ENCODE measurements at places on chromosomes 2 and 18.

DNA sequence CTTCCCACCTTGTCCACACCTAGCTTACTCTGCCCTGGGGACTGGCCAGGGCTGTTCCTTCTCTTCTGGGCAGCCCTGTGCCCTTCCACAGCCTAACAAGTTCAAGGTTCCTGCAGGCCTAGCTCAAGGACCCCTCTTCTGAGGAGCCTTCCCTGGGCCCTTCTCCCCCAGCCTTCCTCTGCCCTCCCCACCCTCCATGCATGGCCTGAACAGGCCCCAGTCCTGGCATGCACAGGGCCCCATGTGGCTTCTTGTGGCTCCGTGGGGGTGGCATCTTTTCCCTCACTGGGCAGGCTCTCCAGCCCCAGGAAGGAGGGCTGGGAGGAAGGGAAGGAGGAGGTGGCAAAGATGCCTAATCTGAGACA lies 162.9 kb downstream of the CELF4 start:
- no peak for DNase-seq

GRCh38 chr2:84970868-84971509 lies at the start of gene KCMF1:
TSS of gene KCMF1 (plus strand) at chr2:84971161. CDS start at chr2:84971452, 291 bp downstream.
- DNase-seq = no peak

GRCh38 chr18:48767090-48767690 lies 183.6 kb downstream of the SMAD7 start:
- DNase-seq = no peak

DNA sequence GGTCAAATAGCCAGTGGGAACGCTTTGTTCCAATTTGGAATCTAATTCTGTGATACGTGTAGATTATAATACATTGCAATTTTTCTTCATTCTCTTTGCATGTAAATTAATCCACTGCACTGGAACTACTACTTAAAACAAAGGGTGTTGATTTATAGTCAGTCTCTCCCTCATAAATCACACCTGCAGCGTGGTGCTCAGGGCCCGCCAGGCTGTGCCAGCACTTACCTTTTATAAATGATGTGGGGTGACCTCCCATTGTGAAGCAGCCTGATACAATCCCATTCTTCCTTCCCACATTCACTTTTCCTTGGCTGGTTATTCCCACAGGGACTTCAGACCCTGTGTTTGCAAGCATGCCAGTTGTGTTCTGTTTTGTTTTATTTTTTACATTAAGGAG lies 302.3 kb upstream of the ID2 start:
- no peak for DNase-seq

DNA sequence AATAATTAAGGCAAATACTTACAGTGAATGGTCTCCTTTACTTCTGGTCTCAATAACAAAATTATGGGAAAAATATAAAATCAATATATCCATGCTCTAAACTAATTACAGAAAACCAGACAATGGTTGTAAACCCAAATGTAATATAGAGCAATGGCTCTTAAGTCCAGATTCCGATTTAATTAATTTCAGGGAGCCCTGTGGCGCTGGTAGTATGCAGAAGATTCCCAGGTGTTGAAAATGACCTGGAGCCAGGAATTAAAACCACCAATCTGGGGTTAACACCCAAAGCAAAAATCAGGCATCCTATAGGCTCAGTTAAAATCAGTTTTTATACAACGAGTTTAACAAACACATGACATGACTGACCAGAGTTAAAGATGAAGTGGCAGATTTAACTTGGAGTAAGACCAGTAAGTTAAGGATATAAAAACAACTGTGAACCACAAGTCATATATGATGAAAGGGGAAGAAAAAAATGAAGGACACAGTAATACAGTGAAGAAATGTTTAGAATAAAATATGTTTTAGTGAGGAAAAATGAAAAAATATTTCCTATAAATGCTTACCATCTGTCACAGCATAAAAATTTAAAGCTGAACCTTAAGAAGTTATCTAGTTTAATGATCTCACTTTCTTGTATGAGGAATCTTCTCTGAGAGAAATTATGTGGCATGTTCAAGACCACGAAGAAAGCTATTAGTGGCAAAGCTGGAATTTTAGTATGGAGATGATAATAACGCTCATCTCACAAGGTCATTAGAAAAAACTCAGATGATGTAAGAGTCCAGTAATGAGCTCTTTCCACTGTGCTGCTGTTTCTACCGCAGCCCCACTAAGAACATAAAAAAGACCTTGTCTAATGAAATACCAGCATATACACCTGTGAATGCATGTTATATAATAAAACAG lies 45.8 kb upstream of the FLACC1 start:
- no peak for DNase-seq

- DNase-seq = no peak
These were observed 14.6 kb downstream of the RAB3GAP1 start for GRCh38 chr2:135066710-135067109.

DNA sequence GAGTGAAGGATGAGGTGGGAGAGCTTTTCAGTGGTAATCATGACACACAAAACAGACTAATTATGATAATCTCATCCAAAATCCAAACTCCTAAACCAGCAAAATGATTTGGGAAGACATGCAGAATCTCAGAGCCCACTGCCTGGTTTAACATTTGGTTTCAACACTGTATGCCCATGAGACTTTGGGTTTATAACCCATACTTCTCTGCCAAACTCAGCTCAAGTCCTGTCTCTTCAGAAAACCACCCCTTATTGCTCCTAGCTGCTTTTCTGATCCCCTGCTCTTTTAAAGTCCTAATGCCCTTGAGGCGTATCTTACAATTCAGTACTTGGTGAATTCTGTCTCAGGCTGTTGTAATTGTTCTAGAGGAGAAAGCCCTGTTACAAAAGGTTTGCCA lies 593.0 kb upstream of the ID2 start:
- DNase-seq = no peak

GRCh38 chr2:173972636-173973035 lies 7.5 kb upstream of the SP3 start:
- DNase-seq = no peak

DNA sequence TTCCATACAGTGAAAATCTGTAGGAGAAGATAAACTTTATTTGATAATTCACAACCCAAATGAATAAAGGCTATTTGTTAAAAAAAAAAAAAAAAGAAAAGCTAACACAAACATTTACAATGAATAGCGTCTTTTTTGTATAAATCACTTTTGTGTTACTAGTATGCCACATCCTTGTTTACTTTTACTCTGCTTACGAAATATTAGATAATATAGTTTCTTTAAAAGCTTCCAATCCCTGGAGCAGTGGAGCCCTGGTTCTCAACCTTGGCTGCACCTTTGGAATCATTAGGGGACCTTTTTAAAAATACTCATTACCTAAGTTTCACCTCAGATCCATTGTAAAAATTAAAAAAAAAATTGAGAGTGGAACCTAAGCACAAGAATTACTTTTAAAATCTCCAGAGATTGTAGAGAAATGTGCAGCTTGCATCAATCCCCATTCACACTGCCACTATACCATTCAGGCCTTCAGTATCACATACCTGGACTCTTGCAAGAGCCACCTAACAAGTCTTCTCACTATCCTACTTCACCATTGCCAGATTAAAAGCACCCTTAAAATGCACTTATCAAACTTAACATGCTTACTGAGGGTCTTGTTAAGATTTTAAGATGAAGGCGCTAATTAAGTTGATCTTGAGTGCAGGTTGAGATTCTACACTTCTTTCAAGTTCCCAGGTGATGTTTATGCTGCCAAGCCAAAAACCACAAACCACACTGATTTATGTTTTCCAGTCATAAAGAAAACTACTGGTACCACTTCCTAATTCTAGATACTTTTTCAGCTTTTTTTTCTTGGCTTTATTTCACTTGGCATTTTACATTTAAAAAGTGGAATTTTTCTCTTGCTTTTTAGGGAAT lies 59.7 kb upstream of the ZC3H15 start:
- no peak for DNase-seq

DNA sequence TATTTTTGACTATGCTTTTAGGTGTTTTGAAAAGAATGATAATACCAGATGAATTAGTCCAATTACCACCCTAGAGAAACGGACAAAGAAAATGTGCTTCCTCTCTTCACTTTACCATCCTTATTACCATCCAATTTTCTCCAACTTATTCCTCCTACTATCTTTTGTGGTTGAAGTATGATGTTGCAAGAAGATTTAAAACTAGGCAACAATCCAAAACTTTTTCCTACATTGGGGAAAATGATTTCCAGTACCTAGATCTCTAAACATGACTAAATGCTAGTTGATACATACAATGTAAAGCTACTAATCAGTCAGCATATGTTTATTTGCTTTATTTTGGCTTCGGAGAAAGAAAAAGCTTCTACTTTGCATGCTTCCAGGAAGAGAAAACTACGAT lies 355.0 kb upstream of the LYPD1 start:
- no peak for DNase-seq

- no peak for DNase-seq
These were observed 230.0 kb upstream of the MGAT5 start for GRCh38 chr2:134023854-134024253.

Data from LNCaP clone FGC (cell line).